ENCODE measurements at places on chromosomes 7 and 10.

GRCh38 chr7:105675934-105676371 is 94.7 kb upstream of the EFCAB10 start:
- peak; percentile 25 for DNase-seq

DNA sequence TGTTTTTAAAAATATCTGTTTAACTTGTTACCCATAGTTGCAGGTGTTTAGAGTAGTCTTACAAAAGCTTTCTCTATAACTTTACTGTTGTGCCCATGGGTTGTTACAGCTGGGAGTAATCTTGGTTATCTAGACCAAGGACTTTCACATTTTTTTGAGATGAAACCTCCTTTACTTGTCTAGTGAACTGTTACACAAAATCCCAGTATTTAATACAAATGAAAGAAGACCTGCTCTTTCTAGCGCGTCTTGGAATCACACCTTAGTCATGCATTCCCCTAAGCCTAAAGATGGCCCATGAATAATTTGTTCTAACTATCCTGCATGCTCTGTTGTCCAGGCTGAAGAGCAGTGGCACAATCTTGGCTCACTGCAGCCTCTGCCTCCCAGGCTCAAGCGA is 38.0 kb downstream of the CSGALNACT2 start:
- DNase-seq, result no peak

DNA sequence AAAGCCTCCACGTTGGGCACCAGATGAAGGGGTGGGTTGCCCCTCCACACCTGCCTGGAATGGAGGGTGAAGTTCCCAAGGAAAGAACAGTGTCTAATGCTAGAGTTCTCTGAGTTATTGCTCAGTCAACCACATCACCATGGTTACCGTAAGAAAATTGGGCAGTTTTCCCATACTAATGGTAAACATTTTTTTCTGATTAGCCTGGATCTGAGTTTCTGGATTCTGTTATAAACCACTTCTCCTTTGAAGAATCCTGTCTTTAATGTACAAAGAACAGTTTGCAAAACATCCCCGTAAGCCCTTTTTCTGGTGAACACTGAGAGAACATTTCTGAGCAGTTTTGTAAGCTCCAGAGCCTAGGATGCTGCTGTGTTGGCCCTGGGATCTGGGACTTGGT is 45.5 kb downstream of the ABCC2 start:
- no peak for DNase-seq

- no peak for DNase-seq
Observed at GRCh38 chr10:61669161-61669725, 6.5 kb downstream of the CABCOCO1 start.

GRCh38 chr7:100888988-100889750 is at the start of gene UFSP1:
TSS of gene UFSP1 (minus strand) at chr7:100889715. CDS start at chr7:100889271, 444 bp downstream.
- DNase-seq, result no peak

DNA sequence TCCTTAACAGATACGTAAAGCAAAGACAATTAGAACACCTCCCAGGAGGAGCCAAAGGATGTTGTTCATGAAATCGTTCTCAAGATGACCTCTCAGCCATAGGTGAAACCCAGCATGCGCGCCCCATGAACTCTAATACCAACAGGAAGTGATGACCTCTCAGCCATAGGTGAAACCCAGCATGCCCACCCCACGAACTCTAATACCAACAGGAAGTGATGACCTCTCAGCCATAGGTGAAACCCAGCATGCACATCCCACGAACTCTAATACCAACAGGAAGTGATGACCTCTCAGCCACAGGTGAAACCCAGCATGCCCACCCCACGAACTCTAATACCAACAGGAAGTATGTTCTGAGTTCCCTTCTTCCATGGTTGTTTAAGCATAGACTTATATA is 205.2 kb upstream of the ADARB2 start:
- no peak for DNase-seq

DNA sequence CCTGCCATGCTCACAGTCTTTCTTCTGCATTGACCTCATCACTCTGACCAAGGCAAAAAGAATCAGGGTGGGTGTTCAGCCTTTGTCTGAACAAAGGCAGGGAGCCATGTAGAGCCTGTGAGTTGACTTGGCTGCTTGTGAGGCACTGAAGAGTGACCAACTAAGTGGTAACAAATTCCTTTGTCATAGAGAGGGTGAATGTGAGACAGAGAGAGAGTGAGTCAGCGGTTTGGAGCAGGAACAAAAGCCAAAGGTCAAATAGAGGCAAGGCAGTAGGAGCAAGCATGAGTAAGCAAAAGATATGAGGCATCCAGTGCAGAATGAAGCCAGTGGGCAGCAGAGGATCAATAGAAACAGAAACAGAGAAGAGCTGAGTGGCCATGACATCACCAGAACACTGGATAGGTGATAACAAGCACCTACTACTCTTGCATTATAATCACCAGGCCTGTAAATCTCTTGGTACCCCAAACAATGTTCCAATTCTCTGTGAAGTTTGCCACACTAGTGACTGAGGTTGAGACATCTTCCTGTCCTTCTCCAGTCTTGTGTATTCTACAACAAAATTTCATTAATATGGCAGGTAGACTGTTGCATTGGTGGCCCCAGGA is 116.2 kb upstream of the LAMB4 start:
- no peak for DNase-seq

GRCh38 chr7:67423065-67423464 is 426.4 kb downstream of the TYW1 start:
- no peak for DNase-seq

- no peak for DNase-seq
Observed at GRCh38 chr7:114548081-114548980, 133.7 kb downstream of the FOXP2 start.

- DNase-seq, result no peak
Observed at GRCh38 chr7:20785157-20786048, 1.3 kb downstream of the SP8 start.

GRCh38 chr7:136526408-136527105 is 341.9 kb upstream of the CHRM2 start:
- no peak for DNase-seq

- DNase-seq, result no peak
Observed at GRCh38 chr10:98196985-98197384, 62.5 kb downstream of the R3HCC1L start.

- no peak for DNase-seq
Observed at GRCh38 chr7:127912901-127913300, 118.3 kb downstream of the LRRC4 start.

DNA sequence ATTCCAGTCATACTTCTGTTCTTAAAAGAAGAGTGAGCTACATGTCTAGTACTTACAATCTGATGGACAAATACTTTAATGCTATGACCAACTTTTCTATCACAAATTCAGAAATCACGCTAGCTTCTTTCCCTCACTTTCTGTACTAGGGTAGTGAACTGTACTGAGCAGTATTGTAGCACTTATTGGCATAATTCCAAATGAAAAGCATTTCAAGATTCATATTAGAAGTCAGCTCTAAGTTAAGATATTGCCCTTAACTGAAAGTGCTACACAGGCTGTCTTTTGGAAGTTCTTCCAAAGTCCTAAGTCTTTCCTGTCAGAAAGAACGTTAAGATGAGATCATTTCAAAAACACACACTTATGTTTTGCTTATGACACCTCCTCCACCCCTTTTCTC is 13.4 kb downstream of the P4HA1 start:
- no peak for DNase-seq

- DNase-seq, result no peak
Observed at GRCh38 chr10:4765428-4765827, 60.6 kb upstream of the AKR1E2 start.

- no peak for DNase-seq
Observed at GRCh38 chr7:43769791-43770465, 11.4 kb downstream of the BLVRA start.

GRCh38 chr10:4475827-4476490 is 350.0 kb upstream of the AKR1E2 start:
- DNase-seq, result no peak

DNA sequence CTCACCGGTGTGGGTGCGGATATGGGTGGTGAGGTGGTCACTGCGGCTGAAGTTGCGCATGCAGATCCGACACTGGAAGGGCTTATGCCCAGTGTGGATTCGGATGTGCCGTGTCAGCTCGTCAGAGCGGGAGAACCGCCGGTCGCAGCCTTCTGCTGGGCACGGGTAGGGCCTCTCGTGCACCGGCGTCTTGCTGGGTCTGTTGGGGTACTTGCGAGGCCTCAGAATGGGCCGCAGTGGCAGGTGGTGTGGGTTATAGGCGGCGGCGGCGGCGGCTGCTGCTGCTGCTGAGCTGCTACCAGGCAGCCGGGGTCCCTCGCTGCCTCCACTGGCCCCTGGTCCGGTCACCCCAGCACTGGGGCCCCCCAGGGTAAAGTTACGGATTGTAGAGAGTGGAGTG is 2.7 kb downstream of the EGR2 start:
- DNase-seq, result no peak

DNA sequence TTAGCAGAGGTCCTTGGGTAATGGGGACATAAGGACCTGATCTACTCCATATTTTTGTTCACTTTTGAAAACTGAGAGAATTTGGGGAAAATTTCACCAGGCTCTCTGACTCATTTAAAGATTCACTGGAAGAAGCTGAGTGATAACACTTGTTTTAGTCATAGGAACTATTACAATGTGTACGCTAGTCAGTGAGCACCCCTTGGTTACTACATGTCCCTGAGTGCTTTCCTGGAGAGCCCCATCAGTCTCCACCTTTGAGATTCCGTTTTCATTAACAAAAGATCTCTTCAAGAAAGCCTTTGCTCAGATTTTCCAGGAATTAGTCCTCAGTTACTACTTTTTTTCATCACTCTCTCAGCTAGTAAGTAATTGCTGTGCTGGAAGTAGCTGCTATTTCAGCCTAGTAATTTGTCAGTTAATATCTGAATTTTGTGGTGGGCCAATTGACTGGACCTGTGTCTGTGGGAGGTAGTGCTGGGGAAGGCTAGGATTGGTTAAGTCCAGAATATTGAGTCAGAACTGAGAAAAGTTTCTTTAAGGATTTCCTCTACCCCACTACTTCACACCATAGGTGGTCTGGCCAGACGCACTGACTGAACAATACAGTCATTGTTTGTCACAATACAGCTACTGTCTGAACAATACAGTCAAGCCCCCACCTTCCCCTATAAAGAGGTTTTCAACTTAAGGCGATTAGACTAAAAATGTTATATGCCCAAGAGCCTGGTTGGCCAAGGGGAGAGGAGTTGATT is 235.0 kb downstream of the CCDC7 start:
- DNase-seq, result no peak

- DNase-seq, result no peak
Observed at GRCh38 chr7:144508702-144509101, 105.2 kb upstream of the NOBOX start.

DNA sequence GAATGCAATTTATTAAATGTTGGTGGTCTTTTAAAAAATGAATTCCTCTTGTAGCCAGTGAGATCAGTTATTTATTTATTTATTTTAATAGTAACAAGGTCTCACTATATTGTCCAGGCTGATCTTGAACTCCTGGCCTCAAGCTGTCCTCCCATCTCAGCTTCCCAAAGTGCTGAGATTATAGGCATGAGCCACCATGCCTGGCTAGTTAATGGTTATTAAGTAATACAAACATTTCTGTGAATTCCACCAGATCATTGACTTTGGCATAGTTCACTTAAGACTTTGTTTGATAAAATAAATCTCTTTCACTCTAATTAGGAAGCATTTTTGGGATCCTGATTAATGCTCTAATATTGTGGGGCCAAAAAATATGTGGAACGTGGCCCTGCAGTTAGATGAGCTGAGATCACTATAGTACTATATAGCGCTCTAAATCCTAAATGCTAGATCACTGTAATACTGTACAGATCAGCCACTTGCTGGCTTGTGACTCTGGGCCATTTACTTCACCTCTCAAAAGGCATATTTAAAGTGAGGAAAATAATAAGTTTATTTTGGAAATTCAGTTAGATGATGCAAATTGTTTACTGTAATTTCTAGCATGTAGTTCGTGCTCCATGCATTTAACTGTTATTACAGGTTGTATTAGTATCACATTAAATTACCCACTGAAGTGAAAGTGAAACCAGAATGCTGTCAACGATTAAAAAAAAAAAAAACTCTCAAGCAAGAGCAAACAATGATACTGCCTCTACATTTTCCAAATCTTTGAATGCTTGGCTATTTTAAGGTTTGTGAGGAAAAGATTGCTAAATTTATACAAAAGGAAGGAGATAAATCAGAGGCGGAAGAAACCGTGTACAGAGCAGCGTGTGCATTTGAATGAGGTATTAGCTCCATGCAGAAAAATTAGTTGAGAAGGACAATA is 15.9 kb upstream of the FAS start:
- DNase-seq, result no peak

DNA sequence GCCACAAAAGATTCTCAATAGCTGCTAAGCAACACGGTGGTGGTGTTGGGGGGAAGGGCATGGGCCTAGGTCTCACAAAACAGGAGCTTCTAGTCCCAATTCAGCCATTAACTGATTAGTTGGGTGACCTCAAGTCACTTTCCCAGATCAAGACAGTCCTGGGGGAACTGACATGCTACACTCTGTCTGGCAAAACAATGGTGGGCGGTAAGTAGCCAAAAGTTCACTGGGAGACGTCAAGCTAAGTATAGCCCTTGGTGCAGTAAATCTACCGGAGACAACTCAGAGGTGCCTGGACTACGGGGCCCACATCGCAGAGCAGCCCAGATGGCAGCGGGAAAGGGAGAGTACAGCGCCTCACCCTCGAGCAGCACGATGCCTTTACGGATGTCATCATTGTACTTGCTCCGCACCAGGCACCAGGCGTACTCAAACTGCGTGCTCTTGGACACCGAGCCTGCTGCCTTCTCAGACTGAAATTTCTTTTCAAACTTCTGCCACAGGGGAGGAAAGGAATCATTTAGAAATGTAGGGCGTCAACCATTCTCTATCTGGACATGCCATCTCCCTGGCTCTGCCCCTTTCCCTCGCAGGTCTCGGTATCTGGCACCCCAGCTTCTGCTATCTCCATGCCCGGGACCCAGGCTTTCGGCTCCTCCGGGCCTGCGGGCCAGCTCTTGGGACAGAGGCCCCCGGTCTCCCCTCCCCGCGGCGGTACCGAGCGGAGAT is 1.1 kb downstream of the FIS1 start:
- DNase-seq, result no peak

GRCh38 chr7:133360201-133360600 is 107.3 kb downstream of the EXOC4 start:
- DNase-seq, result no peak

DNA sequence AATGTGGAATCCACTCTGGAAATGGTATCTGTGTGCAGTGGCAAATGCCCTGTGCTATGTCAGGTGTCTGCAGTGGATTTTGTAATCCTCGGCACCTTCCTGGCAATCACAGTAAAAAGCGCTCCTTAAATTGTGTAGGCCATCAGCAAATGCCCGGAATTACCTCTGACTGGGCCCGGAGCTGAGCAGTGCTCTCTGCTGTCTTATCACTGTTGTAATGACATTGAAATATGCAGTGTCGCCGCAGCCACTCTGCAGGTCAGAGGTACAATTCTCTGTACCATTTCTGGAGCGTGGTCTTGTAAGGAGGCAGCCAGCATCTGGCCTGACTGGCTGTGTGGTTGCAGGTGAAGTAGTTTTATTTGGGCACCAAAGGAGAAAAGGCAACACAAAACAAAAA is 416.4 kb upstream of the MKI67 start:
- DNase-seq, result no peak

GRCh38 chr7:73701357-73701995 is 18.0 kb downstream of the STX1A start:
- no peak for DNase-seq

Measured in NCI-H2107 (cell line).